Thyroid gland (tissue), 4 donors: ENCODE measurements at places on chromosomes 5 and 9. TPM values are rescaled to one million over a fixed set of nuclear protein-coding genes. Genes with fewer than 3 reads are reported as not detected.

GRCh38 chr5:142826741-142827492 lies 56.7 kb downstream of the ARHGAP26 start:
- H3K4me1 ChIP-seq = peaks cover 51% of the 10 kb centered on the region
- no peak overlapping the region for H3K4me3 ChIP-seq
- no peaks in the 10 kb centered on the region for H3K36me3 ChIP-seq
- no peaks in the 10 kb centered on the region for H3K27me3 ChIP-seq
- peak; percentile 63 for DNase-seq
- H3K27ac ChIP-seq = peak overlapping the region; percentile 19

- H3K4me3 ChIP-seq = no peak overlapping the region
- no peaks in the 10 kb centered on the region for H3K27me3 ChIP-seq
- H3K4me1 ChIP-seq = no peaks in the 10 kb centered on the region
- no peaks in the 10 kb centered on the region for H3K36me3 ChIP-seq
Measured at GRCh38 chr5:135810188-135810943, 24.1 kb upstream of the SLC25A48 start.

- no peaks in the 10 kb centered on the region for H3K4me1 ChIP-seq
- H3K27ac ChIP-seq = no peak overlapping the region
- H3K4me3 ChIP-seq = no peak overlapping the region
- H3K27me3 ChIP-seq = no peaks in the 10 kb centered on the region
- H3K36me3 ChIP-seq = no peaks in the 10 kb centered on the region
- no peak for DNase-seq
Measured at GRCh38 chr5:83531661-83532060, 60.1 kb downstream of the VCAN start.

DNA sequence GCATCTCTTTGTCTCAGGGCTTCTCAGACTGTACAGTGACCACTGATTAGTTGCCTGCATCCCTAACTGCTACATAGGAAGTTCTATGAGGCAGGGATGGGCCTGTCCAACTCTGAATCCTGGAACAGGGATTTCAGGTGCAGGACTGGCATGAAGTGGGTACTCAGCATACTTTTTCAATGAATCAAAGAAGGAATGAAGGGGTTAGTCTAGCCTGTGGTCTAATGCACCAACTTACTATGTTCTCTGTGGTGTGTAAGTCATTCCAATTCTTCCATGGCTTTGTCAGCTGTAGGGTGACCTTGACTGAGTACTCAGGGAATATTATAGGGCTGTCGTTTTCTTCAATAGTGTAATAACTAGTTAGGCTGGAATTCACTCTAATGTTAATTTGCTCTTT lies 8.3 kb downstream of the COL15A1 start:
- H3K27me3 ChIP-seq = no peaks in the 10 kb centered on the region
- H3K36me3 ChIP-seq = no peaks in the 10 kb centered on the region
- no peak overlapping the region for H3K27ac ChIP-seq
- H3K4me3 ChIP-seq = no peak overlapping the region
- DNase-seq = no peak
- no peaks in the 10 kb centered on the region for H3K4me1 ChIP-seq

DNA sequence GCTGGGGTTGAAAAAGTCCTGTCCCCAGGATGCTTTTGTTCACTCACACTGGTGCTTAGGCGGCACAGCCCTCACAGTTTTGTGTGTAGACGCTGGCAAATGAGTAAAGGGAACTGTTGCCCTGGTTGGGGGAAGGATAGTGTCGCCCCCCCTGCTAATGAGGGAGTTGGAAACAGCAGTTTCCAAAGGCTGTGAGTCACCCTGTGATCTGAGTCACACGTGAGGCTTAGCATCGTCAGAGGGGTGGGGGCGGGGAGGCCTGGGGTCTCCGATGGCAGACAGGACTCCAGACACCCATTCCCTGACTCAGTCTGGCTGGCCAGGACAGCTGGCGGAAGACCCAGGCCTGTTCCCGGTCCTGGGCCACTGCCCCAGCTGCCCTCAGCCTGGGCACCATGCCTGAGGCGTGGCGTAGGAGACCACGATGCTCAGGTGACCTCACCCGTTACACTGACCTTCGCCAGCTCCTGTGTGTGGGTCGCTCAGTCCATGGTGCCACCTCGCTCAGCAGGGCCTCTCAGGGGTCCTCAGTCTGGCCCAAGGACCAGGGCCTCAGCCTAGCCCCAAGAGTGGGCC lies 2.9 kb downstream of the DNAJB5 start:
- no peak overlapping the region for H3K4me3 ChIP-seq
- peaks cover 25% of the 10 kb centered on the region for H3K4me1 ChIP-seq
- H3K36me3 ChIP-seq = peaks cover 12% of the 10 kb centered on the region
- H3K27me3 ChIP-seq = no peaks in the 10 kb centered on the region

DNA sequence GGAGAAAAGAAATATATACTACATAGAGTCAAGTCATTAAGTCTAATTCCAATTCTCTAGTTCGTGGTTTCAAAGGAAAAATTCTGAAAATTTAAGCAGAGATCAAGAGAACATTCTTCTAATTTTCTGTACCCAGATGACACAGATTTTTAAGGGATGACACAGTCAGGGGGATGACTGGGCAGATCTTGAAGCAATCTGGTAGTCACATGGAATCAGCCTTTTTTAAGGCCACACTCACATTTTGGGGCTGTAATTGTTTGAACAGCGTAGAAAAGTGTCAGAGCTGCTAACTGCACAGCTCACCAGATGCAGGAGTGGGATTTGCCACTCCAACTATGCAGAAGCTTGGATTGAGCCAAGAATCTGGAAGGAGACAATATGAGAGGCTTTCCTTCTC lies 20.4 kb downstream of the PDE4D start:
- H3K4me3 ChIP-seq = no peak overlapping the region
- H3K4me1 ChIP-seq = no peaks in the 10 kb centered on the region
- H3K27me3 ChIP-seq = no peaks in the 10 kb centered on the region
- H3K27ac ChIP-seq = no peak overlapping the region
- no peaks in the 10 kb centered on the region for H3K36me3 ChIP-seq

DNA sequence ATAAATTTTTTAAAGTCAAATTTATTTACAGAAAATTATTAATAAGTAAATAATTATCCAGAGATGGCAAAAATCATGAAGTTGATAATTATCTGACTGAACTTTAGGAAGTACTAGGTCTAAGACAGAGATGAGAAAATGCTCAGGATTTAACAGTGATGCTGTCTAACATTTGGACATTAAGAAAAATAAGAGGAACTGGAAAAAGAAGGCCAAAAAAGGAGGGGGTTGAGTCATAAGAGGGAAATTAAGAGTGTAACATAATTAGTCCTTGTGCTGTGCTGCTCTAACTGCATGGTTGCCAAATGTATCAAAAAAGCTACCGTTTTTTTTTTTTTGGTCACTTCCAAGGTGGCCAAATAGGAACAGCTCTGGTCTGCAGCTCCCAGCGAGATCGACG lies 35.4 kb upstream of the TUT7 start:
- H3K27ac ChIP-seq = no peak overlapping the region
- no peak overlapping the region for H3K4me3 ChIP-seq
- no peak for DNase-seq

- H3K27ac ChIP-seq = peak overlapping the region; percentile 9
- no peak overlapping the region for H3K4me3 ChIP-seq
- H3K4me1 ChIP-seq = peaks cover 59% of the 10 kb centered on the region
- H3K36me3 ChIP-seq = no peaks in the 10 kb centered on the region
Measured at GRCh38 chr5:56612759-56613158, 202.6 kb upstream of the MAP3K1 start.

- DNase-seq = peak; percentile 78
- no peak overlapping the region for H3K4me3 ChIP-seq
- no peaks in the 10 kb centered on the region for H3K36me3 ChIP-seq
- H3K4me1 ChIP-seq = peaks cover 21% of the 10 kb centered on the region
- H3K27ac ChIP-seq = no peak overlapping the region
Measured at GRCh38 chr5:178104492-178104891, 8.8 kb upstream of the N4BP3 start.

DNA sequence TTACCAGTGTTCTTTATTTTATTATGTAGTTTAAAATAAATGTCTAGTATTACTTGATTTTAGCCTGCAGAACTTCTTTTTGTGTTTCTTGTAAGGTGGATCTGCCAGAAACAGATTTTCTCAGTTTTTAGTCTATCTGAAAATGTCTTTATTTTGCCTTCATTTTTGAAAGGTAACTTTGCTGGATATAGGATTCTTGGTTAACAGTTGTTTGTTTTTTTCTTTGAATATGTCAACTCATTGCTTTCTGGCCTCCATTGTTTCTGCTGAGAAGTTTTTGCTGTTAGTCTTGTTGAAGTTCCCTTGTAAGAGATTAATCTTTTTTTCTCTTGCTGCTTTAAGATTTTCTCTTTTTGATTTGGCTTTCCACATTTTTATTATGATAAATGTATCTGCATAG lies 75.5 kb downstream of the MTREX start:
- no peaks in the 10 kb centered on the region for H3K27me3 ChIP-seq
- H3K4me3 ChIP-seq = no peak overlapping the region
- no peaks in the 10 kb centered on the region for H3K4me1 ChIP-seq
- no peaks in the 10 kb centered on the region for H3K36me3 ChIP-seq
- H3K27ac ChIP-seq = no peak overlapping the region
- DNase-seq = no peak

DNA sequence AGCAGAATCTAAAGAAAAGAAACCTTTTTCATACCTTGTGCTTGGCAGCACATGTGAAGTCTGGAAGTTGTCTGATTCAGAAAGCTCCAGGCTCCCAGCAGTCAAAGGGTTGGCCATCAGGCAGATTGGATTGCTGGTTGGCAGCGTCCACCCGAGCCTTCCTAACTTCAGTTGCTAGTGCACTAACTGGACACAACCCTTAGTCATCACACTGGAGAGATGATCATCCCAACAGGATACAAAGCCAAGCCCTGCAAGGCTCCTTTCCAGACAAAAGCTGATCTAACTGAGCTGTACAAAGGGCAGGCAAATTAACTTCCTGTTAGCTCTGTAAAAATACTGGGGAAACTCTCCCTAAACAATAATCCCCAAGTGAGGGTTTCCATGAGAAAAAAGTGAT lies 185.6 kb downstream of the SNX18 start:
- H3K36me3 ChIP-seq = no peaks in the 10 kb centered on the region
- no peaks in the 10 kb centered on the region for H3K27me3 ChIP-seq
- no peak overlapping the region for H3K27ac ChIP-seq

GRCh38 chr9:72924154-72924790 lies 28.6 kb downstream of the ALDH1A1 start:
- no peak overlapping the region for H3K27ac ChIP-seq
- no peaks in the 10 kb centered on the region for H3K27me3 ChIP-seq
- H3K36me3 ChIP-seq = peaks cover 5% of the 10 kb centered on the region
- DNase-seq = no peak
- no peak overlapping the region for H3K4me3 ChIP-seq
- peaks cover 4% of the 10 kb centered on the region for H3K4me1 ChIP-seq

- H3K4me3 ChIP-seq = no peak overlapping the region
- H3K36me3 ChIP-seq = no peaks in the 10 kb centered on the region
- DNase-seq = no peak
- no peaks in the 10 kb centered on the region for H3K27me3 ChIP-seq
- H3K4me1 ChIP-seq = peaks cover 20% of the 10 kb centered on the region
- no peak overlapping the region for H3K27ac ChIP-seq
Measured at GRCh38 chr5:56166671-56167385, 66.3 kb downstream of the ANKRD55 start.

GRCh38 chr5:133118741-133119140 lies 66.9 kb downstream of the HSPA4 start:
- H3K4me3 ChIP-seq = no peak overlapping the region
- H3K27ac ChIP-seq = no peak overlapping the region
- H3K36me3 ChIP-seq = no peaks in the 10 kb centered on the region
- no peak for DNase-seq
- no peaks in the 10 kb centered on the region for H3K4me1 ChIP-seq

- no peaks in the 10 kb centered on the region for H3K4me1 ChIP-seq
- no peak overlapping the region for H3K4me3 ChIP-seq
- H3K27me3 ChIP-seq = no peaks in the 10 kb centered on the region
- H3K27ac ChIP-seq = no peak overlapping the region
- H3K36me3 ChIP-seq = no peaks in the 10 kb centered on the region
Measured at GRCh38 chr5:173441053-173441628, 112.9 kb upstream of the STC2 start.

DNA sequence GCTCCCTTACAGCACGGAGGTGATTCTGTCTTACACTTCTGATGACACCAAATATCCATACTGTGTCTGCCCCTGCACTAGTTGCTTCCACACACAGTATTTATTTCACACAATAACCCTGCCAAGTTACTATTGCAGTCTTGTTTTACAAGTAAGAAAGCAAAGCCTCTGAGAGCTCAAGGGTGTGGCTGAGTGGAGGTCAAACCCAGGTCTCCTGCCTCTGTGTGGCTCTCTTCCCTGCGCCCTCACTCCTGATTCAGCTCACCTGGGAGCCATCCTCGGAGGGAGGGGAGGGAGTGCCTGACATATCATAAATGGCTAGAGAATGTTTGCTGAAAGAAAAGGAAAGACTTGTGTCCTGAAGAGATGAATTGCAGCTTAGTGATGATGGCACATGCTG lies 41.0 kb downstream of the MVB12B start:
- no peak for DNase-seq
- H3K36me3 ChIP-seq = no peaks in the 10 kb centered on the region
- H3K27me3 ChIP-seq = no peaks in the 10 kb centered on the region
- H3K4me1 ChIP-seq = peaks cover 9% of the 10 kb centered on the region
- no peak overlapping the region for H3K4me3 ChIP-seq

GRCh38 chr5:32346869-32347268 lies 34.1 kb upstream of the MTMR12 start:
- no peak overlapping the region for H3K4me3 ChIP-seq
- H3K36me3 ChIP-seq = no peaks in the 10 kb centered on the region
- H3K27ac ChIP-seq = no peak overlapping the region
- no peaks in the 10 kb centered on the region for H3K4me1 ChIP-seq
- DNase-seq = no peak

GRCh38 chr9:126818482-126818881 lies 13.6 kb downstream of the ZBTB43 start:
- DNase-seq = no peak
- H3K27me3 ChIP-seq = no peaks in the 10 kb centered on the region
- H3K4me3 ChIP-seq = no peak overlapping the region
- no peaks in the 10 kb centered on the region for H3K4me1 ChIP-seq
- H3K27ac ChIP-seq = no peak overlapping the region

- DNase-seq = peak; percentile 72
- H3K36me3 ChIP-seq = no peaks in the 10 kb centered on the region
- peak overlapping the region; percentile 75 for H3K27ac ChIP-seq
- H3K4me3 ChIP-seq = peak overlapping the region; percentile 70
- H3K27me3 ChIP-seq = no peaks in the 10 kb centered on the region
Measured at GRCh38 chr9:113151696-113152630, 1.2 kb downstream of the SLC31A2 start.

DNA sequence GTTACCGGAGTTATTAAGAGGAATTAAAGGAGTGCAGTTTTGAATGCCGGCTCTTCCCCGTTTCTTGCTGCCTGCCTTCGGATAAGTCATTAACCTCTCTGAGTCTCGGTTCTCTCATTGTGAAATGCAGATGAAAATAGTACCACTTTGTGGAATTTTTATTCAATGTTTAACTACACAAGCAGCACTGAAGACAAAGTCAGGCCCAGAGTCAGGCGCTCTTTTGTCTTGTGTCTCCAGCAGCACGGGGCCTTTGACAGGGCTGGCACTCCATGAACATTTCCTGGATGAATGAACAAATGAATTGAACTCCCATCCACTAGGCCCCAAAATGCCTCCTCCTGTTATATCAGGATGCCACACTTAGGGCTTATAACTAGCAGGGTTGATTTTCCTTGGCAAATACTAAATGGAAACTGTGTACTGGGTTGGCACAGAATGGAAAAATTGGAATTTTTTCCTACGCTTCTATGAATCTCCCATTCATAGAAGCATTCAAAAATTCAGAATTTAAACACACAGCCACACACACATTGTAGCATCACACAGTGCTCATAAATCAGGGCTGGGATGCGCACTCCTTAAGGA lies 332.8 kb downstream of the MLLT3 start:
- no peaks in the 10 kb centered on the region for H3K4me1 ChIP-seq
- DNase-seq = no peak
- H3K4me3 ChIP-seq = no peak overlapping the region
- H3K27me3 ChIP-seq = no peaks in the 10 kb centered on the region

The BARHL1 gene
- total RNA-seq = not detected

The IL5 gene
- total RNA-seq = not detected

The GPX8 gene
- 38.0 TPM for total RNA-seq

The HAPLN1 gene
- not detected for total RNA-seq

The SLC34A1 gene
- not detected for total RNA-seq

The OR1Q1 gene
- not detected for total RNA-seq

The GDNF gene
- not detected for total RNA-seq
